T-cell (primary cell): ENCODE measurements at places on chromosomes 6 and 20. TPM values are rescaled to one million over a fixed set of nuclear protein-coding genes. Genes with fewer than 3 reads are reported as not detected.

GMPR gene
- 0.68 TPM for total RNA-seq

- no peak for DNase-seq
Observed at GRCh38 chr6:2221726-2222274, 23.6 kb downstream of the GMDS start.

SLPI gene
- 1.1 TPM for total RNA-seq

CRISP3 gene
- not detected for total RNA-seq

DNA sequence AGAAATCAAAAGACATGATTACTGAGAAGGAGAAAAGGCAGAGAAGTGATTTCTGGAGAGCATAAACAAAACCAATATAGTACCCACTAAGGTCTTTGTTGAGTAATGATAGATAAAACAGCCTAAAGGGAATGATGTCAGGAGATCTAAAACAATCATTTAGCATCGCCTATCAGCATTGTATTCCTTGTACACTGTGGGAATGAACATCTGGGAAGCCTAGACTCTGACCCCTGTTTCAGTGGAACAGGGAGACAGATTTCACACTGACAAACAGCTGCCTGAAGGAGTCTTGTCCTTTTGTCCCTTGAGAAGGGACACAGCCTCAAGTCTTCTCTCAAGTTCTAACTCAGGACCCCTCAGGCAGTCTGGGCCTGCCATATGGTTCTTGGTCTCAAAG, 1.7 kb downstream of the ASIP start:
- no peak for DNase-seq

GRCh38 chr6:142238881-142239280, 62.9 kb upstream of the ADGRG6 start:
- no peak for DNase-seq

MACROD2 gene
- total RNA-seq = not detected

TNNC2 gene
- total RNA-seq = 0.49 TPM

- no peak for DNase-seq
Observed at GRCh38 chr6:138507977-138508675, 8.8 kb upstream of the NHSL1 start.

DNA sequence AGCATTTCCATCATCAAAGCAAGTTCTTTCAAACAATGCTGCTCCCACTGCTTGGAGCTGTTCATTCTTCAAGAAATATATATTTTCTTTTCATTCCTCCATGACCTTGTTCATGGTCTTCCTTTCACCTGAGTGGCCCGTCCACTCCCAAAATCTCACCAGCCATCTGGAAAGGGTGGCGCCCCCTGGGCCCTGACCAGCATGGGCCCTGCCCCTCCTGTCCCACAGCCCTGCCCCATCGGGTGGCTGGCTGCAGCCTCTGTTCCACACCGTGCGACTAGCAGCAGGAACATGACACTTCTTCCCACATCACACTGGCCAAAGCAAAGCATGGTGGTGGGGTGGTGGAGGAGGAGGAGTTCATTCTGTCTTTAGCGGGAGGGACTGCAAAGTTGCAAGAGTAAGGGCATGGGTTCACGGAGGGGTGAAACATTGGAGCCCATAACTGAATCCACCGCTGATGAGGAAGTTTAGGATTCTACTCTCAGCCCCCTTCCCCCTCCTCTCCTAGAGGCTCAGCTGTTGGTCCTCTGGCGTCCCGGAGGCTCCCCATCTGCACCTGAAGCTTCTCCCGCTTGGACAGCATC, 195.2 kb upstream of the SLC24A3 start:
- DNase-seq = no peak

DNA sequence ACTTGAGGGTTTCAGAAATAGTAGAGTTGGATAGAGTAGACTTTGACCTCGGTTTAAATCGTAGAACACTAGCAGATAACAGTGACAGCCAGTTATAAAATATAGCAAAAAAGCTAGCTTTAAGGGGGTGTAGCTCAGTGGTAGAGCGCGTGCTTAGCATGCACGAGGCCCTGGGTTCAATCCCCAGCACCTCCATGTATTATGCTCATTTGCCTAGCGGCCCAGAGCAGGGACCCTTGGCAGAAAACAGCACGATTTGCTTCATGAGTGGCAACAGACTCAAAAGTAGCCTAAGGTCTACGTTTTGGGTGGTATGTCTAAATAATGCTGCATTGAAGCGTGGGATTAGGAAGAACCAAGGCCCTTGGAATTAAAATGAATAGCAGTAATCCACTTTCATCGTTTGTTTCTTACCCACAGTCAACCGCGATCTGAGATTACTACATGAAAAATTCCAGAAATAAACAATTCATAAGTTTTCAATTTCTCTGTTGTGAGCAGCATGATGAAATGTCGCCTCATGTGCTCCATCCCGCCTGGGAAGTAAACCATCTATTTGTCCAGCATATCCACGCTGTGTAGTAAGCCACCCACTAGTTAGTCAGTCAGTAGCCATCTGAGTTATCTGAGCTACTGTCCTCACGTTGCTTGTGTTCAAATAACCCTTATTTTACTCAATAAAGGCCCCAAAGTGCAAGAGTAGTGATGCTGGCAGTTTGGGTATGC, 184.9 kb downstream of the GPX5 start:
- DNase-seq = no peak

DNA sequence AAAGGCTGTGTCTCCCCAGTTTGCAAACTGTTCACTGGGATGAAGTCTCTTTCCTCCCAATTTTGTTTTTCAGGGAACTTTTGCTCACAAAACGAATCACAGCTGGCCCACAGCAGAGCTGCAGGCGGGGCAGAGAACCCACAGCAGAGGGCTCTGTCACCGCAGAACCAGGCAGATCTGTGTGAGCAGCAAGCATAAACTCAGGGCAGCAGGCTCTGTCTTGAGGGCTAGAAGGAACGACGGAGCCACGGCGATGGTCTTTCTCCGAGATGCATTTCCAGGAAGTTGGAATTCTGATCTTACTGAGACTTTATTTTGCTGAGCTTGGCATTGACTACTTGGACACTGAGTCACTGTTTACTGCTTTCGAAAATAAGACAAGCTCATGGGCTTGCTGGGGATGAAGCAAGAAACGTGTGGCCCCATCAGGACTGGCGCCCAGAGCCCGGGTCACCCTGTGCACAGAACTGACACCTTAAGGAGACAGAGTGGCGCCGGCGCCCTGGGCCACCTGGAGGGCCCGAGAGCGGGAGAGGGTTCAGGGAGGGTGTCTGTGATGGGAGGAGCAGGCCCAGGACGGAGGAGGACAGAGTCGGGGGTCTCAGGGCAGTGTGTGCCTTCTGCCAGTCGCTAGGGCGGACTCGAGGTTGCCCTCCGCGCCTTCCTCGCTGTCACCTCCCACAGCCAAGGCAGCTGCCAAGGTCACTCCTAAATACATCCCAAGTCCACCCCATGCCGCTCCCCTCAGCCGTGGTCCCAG, 106.3 kb upstream of the NXT1 start:
- DNase-seq = no peak

SLC4A11 gene
- total RNA-seq = 2.9 TPM

KPNA5 gene
- total RNA-seq = 47.6 TPM

SAYSD1 gene
- total RNA-seq = 17.6 TPM

GRCh38 chr6:130959951-130960350, 103.1 kb downstream of the EPB41L2 start:
- DNase-seq = no peak

GRCh38 chr20:17570347-17571152, 675 bp downstream of the DSTN start:
- DNase-seq = no peak

- DNase-seq = no peak
Observed at GRCh38 chr6:40722553-40723258, 135.5 kb upstream of the LRFN2 start.

CD109 gene
- 1.0 TPM for total RNA-seq

- DNase-seq = no peak
Observed at GRCh38 chr6:33764036-33764435, 17.3 kb upstream of the IP6K3 start.

DNA sequence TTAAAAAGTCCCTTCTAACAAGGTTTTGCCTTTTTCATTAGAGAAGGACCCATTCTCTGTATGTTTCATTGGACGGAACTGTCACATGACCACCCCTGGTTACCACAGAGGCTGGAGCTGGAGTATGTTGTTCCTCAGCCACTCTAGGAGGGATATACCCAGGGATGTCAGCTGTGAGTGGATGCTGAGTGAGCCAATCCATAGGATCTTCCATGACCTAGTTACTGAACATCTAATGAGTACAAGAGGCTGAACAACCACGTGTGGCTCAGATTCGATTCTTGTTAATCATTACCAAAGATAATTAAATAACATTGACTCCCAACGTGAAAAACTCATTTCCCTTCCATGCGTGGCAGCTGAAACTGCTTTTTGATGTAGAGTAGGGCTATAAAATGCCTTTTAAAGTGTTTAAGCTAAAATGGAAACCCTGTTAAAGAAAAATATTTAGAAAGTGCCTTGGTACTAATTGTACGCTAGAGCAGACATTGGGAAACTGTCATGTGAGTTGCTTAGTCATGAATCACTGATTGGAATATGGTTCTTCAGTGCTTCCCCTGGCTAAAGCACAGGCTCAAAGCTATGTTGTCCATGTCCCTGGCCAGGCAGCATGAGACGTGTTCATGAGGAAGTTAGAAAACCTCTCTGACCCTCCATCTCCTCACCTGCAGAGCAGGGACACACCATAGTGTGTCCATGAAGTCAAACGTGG, 256.1 kb downstream of the ZNF217 start:
- DNase-seq = no peak

DNA sequence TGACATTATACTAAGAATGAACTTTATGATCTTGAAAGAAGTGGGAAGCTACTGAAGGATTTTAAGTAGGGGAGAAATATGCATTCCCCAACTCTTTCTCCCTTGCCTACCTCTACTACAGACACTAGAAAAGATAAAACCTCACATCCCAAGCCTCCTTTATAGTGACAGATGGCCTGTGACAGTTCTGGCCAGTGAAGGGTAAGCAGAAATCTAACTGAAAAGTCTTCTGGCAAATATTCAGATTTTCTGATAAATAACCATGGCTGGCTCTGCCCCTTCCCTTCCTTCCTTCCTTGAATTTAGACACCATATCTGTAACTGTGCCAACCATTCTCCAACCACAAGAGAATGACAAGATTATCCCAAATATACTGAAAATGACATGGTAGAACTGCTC, 10.2 kb upstream of the BEND6 start:
- no peak for DNase-seq

GRCh38 chr6:109139109-109139508, 43.8 kb downstream of the CEP57L1 start:
- DNase-seq = no peak

GRCh38 chr6:38244869-38245268, 394.9 kb downstream of the BTBD9 start:
- no peak for DNase-seq

TAF11 gene
- 35.1 TPM for total RNA-seq

PAK5 gene
- total RNA-seq = not detected

GRCh38 chr6:17525637-17526036, 74.5 kb upstream of the FAM8A1 start:
- DNase-seq = no peak

- DNase-seq = peak; percentile 71
Observed at GRCh38 chr6:33700391-33701050, 11.0 kb downstream of the UQCC2 start.

DNA sequence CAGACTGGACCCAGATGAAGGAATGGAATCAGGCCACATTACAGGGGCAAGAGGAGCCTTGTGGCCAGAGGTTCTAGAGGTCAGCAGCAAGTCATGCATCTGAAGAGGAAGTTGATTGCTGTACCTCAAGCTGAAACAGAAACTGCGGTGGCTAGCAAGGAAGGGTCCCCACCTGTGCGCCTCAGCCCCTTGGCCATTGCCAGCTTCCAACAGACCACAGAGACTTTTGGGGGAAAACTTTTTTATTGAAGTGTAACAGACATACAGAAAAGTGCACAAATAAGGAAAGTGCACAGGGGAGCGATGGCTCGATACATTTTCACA, 26.8 kb upstream of the SLC9A8 start:
- DNase-seq = no peak

- no peak for DNase-seq
Observed at GRCh38 chr6:41122373-41122772, 31.8 kb downstream of the TREML1 start.

MUC22 gene
- not detected for total RNA-seq

- DNase-seq = no peak
Observed at GRCh38 chr6:169092375-169092774, 161.3 kb downstream of the THBS2 start.

ADGRB3 gene
- total RNA-seq = not detected

DNA sequence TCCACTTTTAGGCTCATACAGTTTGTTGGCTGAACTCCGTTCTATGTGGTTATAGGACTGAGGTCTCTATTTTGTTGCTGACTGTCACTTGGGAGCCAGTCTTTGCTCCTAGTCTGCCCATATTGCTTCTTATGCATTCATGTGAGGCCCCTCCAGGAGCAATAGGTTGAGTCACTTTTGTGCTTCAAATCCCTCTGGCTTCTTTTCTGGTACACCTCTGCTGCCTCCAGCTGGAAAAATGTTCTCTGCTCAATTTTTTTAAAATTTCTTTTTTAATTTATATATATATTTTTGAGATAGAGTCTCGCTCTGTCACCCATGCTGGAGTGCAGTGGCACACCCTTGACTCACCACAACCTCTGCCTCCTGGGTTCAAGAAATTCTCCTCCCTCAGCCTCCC, 42.7 kb upstream of the NOX3 start:
- no peak for DNase-seq

NEURL2 gene
- 3.4 TPM for total RNA-seq

MAK gene
- not detected for total RNA-seq

DNA sequence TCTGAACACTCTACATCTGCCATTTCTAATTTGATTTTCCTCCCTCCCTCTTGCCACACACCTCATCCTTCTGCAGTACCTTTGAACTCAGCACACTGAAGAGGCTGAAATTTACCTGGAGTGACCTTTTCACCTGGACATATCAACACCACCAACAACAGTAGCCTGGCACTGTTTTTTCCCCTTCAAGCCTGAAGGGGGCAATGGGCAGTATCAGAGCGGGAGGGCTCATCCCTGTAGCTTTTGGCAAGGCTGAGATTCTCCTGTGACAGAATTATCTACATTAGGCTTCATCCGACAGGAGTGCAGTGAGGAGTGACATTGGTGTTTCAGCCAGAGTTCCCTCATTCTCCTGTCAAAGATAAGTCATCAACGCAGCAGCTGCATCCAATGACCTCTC, 312.8 kb upstream of the SPTLC3 start:
- no peak for DNase-seq

DST gene
- total RNA-seq = 12.1 TPM

- no peak for DNase-seq
Observed at GRCh38 chr6:152554851-152555250, 82.3 kb downstream of the SYNE1 start.

CBFA2T2 gene
- 28.5 TPM for total RNA-seq

RIMS1 gene
- not detected for total RNA-seq

KIZ gene
- total RNA-seq = 41.0 TPM

GRCh38 chr6:113340371-113340770, 516.8 kb upstream of the MARCKS start:
- no peak for DNase-seq

- DNase-seq = no peak
Observed at GRCh38 chr20:33387177-33387576, 14.1 kb downstream of the CDK5RAP1 start.

GRCh38 chr20:58228484-58229197, at the start of gene ANKRD60:
TSS of gene ANKRD60 (minus strand) at chr20:58228653. CDS start at chr20:58228653, 0 bp downstream.
- peak; percentile 77 for DNase-seq

RIMS4 gene
- not detected for total RNA-seq

GRCh38 chr6:33745548-33745947, 1.2 kb downstream of the IP6K3 start:
- no peak for DNase-seq

ZBP1 gene
- 41.1 TPM for total RNA-seq
